ENCODE measurements at places on chromosomes 5 and 9.

- peak; percentile 54 for DNase-seq
Observed at GRCh38 chr9:133509179-133510083, 15.3 kb downstream of the MYMK start.

DNA sequence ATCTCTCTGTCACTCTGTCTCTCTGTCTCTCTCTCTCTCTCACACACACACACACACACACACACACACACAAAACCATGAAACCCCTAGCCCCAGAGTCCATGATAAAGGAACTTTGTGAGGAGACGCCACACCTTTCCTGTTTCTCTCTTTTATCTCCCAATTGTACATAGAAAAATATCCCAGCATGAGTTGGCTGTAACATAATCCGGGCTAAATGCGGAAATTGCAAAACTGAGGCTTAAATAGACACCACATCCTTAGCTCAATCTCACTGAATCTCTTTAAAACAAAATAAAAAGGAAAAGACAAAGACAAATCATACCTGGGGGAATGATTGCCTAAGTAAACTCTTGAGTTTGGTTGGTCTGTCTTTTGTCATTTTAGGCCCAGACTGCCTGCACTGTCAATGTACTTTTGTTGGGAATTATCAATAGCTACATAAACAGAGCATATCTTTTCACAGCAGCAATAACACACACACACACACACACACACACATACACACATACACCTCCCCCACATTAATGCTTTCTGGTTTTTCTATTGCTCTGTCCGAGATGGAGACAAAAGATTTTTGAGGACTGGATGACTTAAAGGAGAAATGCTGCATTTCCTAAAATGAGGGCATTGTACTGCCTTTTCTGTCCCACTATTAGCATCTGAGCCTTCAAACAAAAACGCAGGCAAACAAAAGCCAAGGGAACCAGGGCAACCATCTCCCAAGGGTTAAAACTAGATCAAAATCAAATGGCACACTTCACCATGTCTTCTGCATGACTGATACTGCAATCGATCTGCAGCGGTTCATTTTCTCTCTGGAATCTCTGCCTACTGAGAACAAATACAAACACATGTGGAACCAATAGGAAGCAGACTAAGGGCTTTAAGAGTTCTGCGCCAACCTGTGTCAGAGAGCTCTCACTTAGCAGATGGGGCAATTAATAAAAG lies 321.5 kb downstream of the NFIB start:
- DNase-seq: no peak

DNA sequence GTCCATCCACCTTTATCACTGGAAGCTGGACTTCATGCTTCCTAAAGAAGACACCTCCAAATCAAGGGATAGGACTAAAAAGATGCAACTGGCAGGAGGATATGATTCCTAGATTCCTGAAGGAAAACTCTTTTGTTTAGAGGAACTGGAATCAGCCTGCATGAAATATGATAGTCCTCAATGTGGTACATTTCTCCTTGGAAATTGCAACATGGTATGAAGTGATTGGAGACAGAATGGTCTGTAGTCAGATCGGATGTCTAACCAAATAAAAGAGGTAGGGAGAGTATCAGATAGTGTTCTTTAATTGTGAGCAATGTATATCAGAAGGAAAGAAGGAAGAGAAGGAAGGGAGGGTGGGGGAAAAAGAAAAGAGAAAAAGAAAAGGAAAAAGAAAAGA lies 116.1 kb upstream of the FSTL4 start:
- DNase-seq: no peak

- DNase-seq: no peak
Observed at GRCh38 chr5:55572020-55572419, 37.3 kb upstream of the PLPP1 start.

GRCh38 chr5:150579462-150580400 lies 60.7 kb upstream of the SYNPO start:
- no peak for DNase-seq

DNA sequence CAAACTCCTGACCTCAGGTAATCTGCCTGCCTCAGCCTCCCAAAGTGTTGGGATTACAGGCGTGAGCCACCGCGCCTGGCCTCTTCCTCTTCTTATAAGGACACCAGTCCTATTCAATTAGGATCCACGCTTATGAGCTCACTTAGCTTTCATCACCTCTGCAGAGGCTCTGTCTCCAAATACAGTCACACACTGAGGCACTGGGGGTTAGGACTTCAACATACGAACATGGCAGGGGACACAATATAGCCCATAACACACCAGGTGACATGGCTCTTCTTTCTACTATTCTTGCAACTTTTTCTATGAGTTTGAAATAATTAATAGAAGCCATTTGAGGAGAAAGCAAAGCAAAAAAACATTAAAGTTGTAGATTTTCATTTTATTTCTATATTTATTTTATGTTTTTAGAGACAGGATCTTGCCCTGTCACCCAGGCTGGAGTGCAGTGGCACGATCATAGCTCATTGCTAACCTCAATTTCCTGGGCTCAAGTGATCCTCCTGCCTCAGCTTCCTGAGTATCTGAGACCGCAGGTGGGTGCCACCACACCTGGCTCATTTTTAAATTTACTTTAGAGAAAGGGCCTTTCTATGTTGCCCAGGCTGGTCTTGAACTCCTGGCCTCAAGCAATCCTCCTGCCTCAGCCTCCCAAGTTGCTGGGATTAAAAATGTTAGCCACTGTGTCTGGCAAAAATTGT lies 6.0 kb upstream of the PRRT1B start:
- no peak for DNase-seq
